ENCODE measurements at places on chromosomes 12 and 14. TPM values are rescaled to one million over a fixed set of nuclear protein-coding genes. Genes with fewer than 3 reads are reported as not detected.

Gene MUCL1
- not detected for total RNA-seq

Gene RIMBP2
- total RNA-seq = not detected

Gene MYO1H
- not detected for total RNA-seq

Gene JAG2
- total RNA-seq = 0.15 TPM

Gene FGF23
- not detected for total RNA-seq

Gene ALX1
- 53.8 TPM for total RNA-seq

Gene OLR1
- total RNA-seq = not detected

Gene WDR89
- total RNA-seq = 5.2 TPM

Gene MANSC4
- not detected for total RNA-seq

Measured in melanocyte of skin (primary cell).